A673 (cell line): ENCODE measurements at places on chromosomes 12 and 14.
A peak's percentile ranks its signal among the peaks of the same experiment; 100 is the strongest.

DNA sequence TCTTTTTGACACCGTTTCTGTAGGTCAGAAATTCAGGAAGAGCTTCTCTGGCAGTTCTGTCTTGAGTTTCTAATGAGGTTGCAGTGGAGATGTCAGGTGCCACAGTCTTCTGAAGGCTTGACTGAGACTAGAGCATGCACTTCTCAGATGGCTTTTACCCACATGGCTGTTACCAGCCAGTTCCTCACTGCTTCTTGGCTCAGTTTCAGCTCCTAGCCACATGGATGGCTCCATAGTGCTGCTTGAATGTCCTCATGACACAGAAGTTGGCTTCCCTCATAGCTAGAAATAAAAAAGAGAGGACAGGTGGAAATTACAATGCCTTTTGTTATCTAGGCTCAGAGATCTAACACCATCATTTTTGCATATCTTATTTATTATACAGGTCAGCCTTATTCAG, 38.1 kb upstream of the SLC2A13 start:
- H3K4me1 ChIP-seq = no peaks in the 10 kb centered on the region
- no peak for DNase-seq
- H3K27me3 ChIP-seq = no peaks in the 10 kb centered on the region

- H3K36me3 ChIP-seq = no peaks in the 10 kb centered on the region
- H3K27ac ChIP-seq = no peak overlapping the region
- DNase-seq = no peak
- H3K4me3 ChIP-seq = no peak overlapping the region
- no peaks in the 10 kb centered on the region for H3K4me1 ChIP-seq
- H3K27me3 ChIP-seq = no peaks in the 10 kb centered on the region
Observed at GRCh38 chr14:104163541-104163940, 25.2 kb downstream of the KIF26A start.

- peak; percentile 50 for DNase-seq
- H3K27ac ChIP-seq = peak overlapping the region; percentile 30
- H3K4me1 ChIP-seq = peaks cover 1% of the 10 kb centered on the region
- H3K27me3 ChIP-seq = no peaks in the 10 kb centered on the region
- no peak overlapping the region for H3K4me3 ChIP-seq
Observed at GRCh38 chr12:122094735-122095631, 16.4 kb downstream of the MLXIP start.

GRCh38 chr12:113366827-113367226, 8.4 kb downstream of the PLBD2 start:
- DNase-seq = no peak
- no peaks in the 10 kb centered on the region for H3K36me3 ChIP-seq
- H3K27ac ChIP-seq = no peak overlapping the region
- H3K4me1 ChIP-seq = no peaks in the 10 kb centered on the region
- no peaks in the 10 kb centered on the region for H3K27me3 ChIP-seq
- no peak overlapping the region for H3K4me3 ChIP-seq

DNA sequence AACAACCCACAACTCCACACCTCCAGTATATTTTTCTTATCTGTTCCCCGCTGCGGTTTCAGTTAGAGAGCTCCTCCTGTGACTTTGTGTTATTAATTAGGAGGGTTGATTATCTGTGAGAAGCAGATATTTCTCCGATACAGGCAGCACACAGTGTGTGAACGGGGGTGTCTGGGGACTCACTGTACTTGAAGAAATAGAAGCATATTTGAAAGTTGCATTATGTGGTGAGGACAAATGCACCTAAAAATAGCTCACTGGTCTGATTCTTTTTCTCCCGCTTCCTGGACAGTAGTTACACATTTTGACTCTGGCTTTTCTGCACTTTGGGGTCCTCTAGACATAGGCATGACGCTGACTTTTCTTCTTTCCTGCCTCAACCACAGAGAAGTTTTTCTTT, 277.7 kb downstream of the VRK1 start:
- no peaks in the 10 kb centered on the region for H3K36me3 ChIP-seq
- no peaks in the 10 kb centered on the region for H3K27me3 ChIP-seq
- H3K4me3 ChIP-seq = no peak overlapping the region
- H3K27ac ChIP-seq = peak overlapping the region; percentile 45
- H3K4me1 ChIP-seq = peaks cover 60% of the 10 kb centered on the region

DNA sequence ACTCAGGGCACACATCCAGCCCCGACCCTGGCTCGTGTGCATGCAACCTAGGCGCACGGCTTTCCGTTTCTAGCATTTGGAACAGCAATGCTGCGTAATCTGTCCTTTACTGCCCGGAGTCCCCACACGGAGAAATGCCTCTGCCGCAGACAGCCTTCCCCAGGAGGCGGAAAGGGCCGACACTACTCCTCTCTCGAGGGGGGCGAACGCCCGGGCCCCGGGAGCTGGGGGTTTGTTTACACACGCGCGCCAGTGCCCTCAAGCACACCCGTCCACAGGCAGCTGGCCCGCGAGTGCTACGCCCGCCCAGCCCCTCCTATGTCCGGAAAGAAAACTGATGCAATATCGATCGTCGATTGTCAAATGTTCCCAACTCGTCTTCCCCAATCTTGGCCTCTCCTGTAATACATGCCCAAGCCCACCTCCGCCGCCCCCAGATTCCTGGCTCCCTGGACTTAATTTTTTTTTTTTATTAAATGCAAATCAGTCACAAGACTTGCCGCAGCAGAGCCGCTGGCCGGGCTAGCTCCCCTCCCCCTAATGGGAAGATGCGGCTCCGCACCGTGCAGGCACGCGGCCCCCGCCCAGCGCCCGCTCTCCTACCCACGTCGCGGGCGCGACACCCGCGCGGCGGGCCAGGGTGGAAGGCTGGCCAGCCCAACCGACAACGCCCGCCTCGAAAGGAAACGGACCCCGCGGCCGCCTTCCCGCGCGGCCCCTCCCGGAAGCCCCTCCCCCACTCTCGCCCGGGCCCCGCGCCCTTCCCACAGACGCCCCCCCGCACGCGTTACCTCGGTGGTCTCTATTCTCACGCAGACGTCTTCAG, 642 bp downstream of the SLC38A2 start:
- H3K36me3 ChIP-seq = peaks cover 43% of the 10 kb centered on the region
- H3K27me3 ChIP-seq = no peaks in the 10 kb centered on the region
- H3K27ac ChIP-seq = peak overlapping the region; percentile 99

GRCh38 chr14:95088665-95089064, 68.7 kb downstream of the DICER1 start:
- H3K27me3 ChIP-seq = no peaks in the 10 kb centered on the region
- peaks cover 41% of the 10 kb centered on the region for H3K4me1 ChIP-seq
- peak; percentile 29 for DNase-seq
- peak overlapping the region; percentile 16 for H3K27ac ChIP-seq
- no peak overlapping the region for H3K4me3 ChIP-seq

- no peaks in the 10 kb centered on the region for H3K4me1 ChIP-seq
- no peak overlapping the region for H3K4me3 ChIP-seq
- H3K27me3 ChIP-seq = peaks cover 4% of the 10 kb centered on the region
- DNase-seq = no peak
- H3K27ac ChIP-seq = no peak overlapping the region
Observed at GRCh38 chr12:51839310-51839947, 9.1 kb downstream of the FIGNL2 start.

DNA sequence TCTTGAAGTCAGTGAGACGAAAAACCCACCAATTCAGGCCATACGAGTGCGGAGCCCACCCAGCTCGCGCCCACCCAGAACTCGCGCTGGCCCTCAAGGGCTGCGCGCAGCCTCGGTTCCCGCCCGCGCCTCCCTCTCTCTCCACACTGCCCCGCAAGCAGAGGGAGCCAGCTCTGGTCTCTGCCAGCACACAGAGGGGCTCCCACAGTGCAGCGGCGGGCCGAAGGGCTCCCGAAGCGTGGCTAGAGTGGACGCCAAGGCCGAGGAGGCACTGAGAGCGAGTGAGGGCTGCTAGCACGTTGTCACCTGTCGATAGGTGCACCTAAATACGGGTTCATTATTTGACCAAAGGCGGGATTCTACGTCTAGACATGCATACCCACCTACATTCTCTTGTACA, 2.2 kb upstream of the CDKN3 start:
- no peak overlapping the region for H3K27ac ChIP-seq
- no peaks in the 10 kb centered on the region for H3K36me3 ChIP-seq
- peaks cover 12% of the 10 kb centered on the region for H3K4me1 ChIP-seq
- no peak overlapping the region for H3K4me3 ChIP-seq
- no peak for DNase-seq

DNA sequence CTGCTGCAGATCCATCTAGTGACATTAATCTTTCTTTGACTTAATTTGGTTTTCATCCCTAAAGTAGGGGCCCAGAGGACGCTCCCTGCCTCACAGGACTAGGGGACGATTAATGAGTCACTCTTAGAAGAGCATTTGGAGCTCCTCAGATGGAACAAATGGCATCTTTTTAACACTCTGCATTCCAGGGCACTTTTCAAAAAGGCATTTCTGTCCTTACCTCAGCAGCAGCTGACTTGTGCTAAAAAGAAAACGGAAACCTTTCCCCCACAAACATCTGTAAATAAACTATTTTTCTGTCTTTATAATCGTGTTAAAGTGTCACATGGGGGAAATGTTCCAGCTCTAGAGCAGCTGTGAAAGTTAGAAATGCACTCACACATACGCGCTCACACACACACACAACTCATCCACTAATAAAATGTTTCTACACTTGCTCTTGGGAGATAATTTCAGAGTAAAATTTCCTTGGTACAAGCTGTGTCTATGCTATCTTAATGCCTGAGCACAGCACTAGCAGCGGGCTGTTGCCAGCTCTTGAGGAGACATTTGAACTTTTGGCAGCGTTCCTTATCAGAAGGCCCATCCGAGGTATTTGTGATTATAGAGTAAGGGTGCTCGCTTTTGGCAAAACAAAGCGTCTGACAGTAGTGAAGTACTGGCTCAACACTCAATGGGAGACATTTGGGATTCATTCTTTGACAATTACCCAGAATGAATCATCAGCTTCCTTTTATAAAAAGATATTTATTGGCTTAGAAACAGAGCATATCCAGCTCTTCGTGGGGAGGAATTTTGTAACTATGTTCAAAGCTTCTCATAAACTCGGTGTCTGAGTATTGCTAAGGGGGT, 141.3 kb downstream of the PLXNC1 start:
- no peaks in the 10 kb centered on the region for H3K36me3 ChIP-seq
- peaks cover 18% of the 10 kb centered on the region for H3K4me1 ChIP-seq
- no peaks in the 10 kb centered on the region for H3K27me3 ChIP-seq

DNA sequence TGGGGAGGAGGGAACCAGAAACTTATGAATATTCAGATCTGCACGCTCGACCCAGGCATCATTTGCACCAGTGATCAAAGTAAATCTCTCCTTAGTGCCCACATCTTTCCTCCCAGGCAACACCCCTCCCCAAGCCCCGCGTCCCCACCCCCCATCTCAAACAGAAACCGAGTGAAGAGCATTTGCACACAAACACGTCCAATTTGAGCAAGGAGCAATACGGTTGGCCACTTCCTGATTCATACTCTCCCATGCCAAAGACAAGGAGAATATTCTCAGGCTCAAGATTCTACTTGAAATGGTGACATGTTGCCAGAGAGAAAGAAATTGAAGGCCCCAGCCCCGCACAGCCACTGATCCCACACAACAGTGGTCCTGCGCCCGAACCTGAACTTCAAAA, 7.1 kb downstream of the FOXN3 start:
- H3K4me3 ChIP-seq = no peak overlapping the region
- no peak overlapping the region for H3K27ac ChIP-seq
- no peaks in the 10 kb centered on the region for H3K36me3 ChIP-seq
- DNase-seq = no peak
- no peaks in the 10 kb centered on the region for H3K4me1 ChIP-seq

GRCh38 chr14:94059998-94060397, 21.0 kb downstream of the DDX24 start:
- DNase-seq = no peak
- no peak overlapping the region for H3K27ac ChIP-seq
- no peaks in the 10 kb centered on the region for H3K27me3 ChIP-seq

DNA sequence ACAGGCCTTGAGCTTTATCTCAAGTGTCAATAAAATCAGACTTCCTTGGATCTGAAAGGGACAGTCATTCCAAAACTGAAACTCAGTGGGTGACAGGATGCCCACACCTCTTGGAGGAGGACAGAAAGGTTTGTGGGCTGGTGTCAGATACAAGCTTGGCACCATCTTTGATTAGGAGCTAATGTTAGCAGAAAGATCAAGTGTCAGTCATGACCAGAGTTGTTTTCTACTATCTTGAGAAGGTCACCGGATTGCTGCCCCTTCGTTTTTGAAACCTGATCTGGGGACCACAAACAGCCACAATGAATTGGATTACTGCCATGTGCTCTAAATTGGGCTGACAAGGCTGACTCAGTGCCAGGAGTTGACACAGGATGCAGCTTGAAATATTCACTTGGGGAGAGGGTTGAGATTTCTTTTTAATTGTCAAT, 88.3 kb downstream of the OTOGL start:
- peak overlapping the region; percentile 65 for H3K27ac ChIP-seq
- no peaks in the 10 kb centered on the region for H3K27me3 ChIP-seq
- peaks cover 20% of the 10 kb centered on the region for H3K4me1 ChIP-seq
- no peaks in the 10 kb centered on the region for H3K36me3 ChIP-seq
- no peak overlapping the region for H3K4me3 ChIP-seq
- DNase-seq = peak; percentile 59

DNA sequence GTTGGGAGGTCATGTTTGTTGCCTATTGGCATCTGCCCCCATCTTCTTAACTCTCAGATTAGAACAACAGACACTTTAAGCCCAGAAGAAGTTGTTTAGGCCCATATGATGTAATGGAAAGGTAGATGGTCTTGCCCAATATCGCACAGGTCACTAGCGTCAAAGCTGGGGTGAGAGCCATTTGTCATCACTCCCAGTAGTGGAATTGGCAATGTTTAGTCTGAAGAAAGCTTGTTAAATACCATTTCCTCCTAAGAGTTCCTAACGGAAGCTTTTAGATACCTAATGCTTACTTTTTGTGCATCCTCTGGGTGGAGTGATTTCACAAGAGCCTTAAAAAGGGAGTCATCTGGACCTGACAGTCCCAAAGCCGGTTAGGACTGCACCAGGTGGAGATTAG, 125.4 kb downstream of the DACT1 start:
- H3K4me1 ChIP-seq = no peaks in the 10 kb centered on the region
- H3K27me3 ChIP-seq = no peaks in the 10 kb centered on the region
- no peak overlapping the region for H3K4me3 ChIP-seq
- no peaks in the 10 kb centered on the region for H3K36me3 ChIP-seq

GRCh38 chr12:107660861-107661415, 24.7 kb upstream of the PWP1 start:
- H3K36me3 ChIP-seq = no peaks in the 10 kb centered on the region
- DNase-seq = no peak
- H3K27ac ChIP-seq = no peak overlapping the region
- H3K4me3 ChIP-seq = no peak overlapping the region
- no peaks in the 10 kb centered on the region for H3K27me3 ChIP-seq

- H3K36me3 ChIP-seq = no peaks in the 10 kb centered on the region
- H3K27me3 ChIP-seq = no peaks in the 10 kb centered on the region
- H3K4me1 ChIP-seq = peaks cover 12% of the 10 kb centered on the region
- H3K4me3 ChIP-seq = no peak overlapping the region
Observed at GRCh38 chr14:74941676-74942097, 13.7 kb downstream of the PGF start.

DNA sequence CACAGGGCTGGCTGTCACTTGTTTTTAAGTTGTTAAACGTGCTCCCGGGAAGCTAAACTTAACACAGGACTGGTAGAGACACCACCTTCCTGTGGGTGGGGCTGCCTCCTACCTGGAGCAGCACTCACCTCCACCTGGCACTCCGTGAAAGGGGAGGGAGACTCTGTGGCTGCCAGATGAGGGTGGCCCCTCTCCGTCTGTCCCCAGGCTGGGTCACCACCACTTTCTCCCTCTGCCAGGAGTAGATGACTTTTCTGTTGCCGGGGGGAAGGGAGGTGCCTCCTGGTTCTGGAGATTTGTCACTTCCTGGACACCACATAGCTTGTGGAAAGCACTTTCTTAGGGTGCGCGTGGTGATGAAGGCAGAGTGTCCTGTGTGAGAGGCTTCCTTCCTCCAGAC, 81.3 kb downstream of the WDR20 start:
- no peaks in the 10 kb centered on the region for H3K36me3 ChIP-seq
- H3K27ac ChIP-seq = no peak overlapping the region
- no peak overlapping the region for H3K4me3 ChIP-seq
- H3K27me3 ChIP-seq = no peaks in the 10 kb centered on the region
